ENCODE measurements at places on chromosomes 3 and 15.

DNA sequence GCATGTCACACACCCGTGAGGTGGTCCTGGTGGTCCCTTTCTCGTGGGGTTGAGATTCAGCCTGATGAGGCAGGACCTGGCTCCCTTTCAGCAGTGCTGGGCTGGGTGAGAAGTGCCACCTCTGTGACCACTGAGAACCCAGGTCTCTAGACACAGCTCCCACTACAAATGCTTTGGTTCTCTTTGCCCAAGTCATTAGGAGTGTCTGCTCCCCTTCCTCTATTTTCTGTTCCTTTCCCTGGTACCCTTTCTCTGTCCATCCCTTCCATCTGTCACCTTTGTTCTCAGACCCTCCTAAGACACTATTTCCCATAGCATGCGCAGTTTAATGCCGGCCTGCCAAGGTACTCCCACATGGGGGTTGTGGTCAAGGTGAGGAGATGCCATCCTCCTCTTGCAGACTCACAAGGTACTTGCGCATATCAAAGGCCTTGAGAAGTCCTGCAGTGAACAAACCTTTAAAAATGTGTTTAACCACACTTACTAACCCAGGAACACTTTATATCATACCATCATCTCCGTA is 297.7 kb downstream of the LRTM1 start:
- DNase-seq, result no peak

- no peak for DNase-seq
Measured at GRCh38 chr3:181956122-181956521, 244.4 kb downstream of the SOX2 start.

GRCh38 chr3:37956723-37957538 is 33.7 kb upstream of the VILL start:
- no peak for DNase-seq

DNA sequence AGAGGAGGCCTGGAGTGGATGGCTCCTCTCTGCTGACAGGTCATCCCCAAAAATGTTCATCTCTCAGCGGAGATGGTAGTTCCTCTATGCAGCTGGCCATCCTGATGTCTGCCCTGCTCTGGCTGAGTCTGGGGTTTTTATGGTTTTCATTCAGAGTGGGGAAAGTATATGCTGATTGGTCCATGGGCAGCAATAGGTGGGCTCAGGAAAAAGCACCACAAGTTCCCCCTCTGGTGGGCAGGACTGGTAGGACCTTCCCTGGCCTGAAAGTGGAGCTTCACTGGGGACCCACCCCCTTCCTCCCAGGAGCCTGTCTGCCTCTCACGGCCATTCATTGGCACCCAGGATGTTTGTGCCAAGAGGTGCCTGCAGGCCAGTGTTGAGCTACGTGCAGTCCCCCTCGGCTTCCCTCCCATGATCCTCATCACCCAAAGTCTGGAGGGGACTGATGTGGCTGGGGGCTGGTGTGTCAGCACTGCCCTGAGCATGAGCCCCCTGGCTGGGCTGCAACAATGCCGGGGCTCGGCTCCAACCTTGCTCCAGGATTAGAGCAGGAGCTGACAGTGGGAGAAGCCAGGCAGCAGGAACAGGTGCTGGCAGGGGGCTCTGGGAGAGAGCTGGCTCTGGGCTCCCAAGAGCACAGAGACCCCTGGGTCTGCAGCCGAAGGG is 13.1 kb upstream of the BLOC1S6 start:
- no peak for DNase-seq

DNA sequence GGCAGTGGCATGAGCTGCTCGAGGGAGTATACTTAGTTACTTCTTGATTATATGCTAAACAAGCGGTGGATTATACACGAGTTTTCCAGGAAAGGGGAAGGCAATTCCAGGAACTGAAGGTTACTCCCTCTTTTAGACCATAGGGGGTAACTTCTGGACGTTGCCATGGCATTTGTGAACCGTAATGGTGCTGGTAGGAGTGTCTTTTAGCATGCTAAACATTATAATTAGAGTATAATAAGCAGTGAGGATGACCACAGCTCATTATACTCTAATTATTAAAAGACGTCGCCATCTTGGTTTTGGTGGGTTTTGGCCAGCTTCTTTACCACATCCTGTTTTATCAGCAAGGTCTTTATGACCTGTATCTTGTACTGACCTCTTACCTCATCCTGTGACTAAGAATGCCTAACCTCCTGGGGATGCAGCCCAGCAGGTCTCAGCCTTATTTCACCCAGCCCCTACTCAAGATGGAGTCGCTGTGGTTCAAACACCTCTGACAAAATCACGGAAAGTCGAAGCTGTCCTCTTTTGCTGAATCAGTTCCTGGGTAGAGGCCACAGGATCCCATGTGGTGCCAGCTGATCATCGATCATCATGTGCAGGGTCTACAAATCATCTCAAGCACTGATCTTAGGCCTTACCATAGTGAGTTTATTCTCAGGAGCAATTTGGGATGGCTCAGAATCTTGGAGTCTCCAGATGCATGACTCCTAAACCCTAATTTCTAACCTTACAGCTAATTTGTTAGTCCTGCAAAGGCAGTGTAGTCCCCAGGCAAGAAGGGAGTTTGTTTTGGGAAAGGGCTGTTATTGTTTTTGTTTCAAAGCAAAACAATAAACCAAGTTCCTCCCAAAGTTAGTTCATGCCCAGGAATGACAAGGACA is 149.1 kb downstream of the TJP1 start:
- DNase-seq, result no peak

GRCh38 chr15:73367624-73368300 is 996 bp downstream of the HCN4 start:
- DNase-seq, result no peak

DNA sequence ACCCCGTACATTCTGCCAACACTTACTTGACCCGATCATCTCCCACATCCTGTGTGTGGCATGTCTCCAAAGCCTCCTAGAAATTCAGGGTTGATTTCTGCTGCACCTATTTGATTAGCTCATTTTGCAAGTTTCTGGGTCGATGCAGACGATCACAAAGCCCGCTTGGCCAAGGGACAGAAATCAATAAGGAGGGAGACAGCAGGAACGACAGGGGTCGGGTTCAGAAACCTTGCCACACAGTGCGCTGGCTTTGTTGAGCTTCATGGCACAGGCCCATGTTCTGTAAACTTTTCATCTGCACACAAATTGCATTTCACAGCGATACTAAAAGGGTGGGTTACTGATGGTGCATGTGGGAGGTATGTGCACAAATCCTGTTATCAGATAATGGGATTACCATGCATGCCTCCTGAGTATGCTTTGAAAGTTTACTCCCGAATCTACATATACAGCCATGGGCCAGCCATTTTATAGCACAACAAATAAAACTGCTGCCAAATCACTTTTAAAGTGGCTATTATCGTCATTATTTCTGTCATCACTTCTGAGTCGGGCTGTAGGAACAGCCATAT is 95.9 kb upstream of the ATP11B start:
- DNase-seq, result no peak

Data from NCI-H187 treated with DMSO at 0.1 percent for 48 hours (cell line).